ENCODE measurements at places on chromosomes 3 and 15. TPM values are rescaled to one million over a fixed set of nuclear protein-coding genes. Genes with fewer than 3 reads are reported as not detected.

DNA sequence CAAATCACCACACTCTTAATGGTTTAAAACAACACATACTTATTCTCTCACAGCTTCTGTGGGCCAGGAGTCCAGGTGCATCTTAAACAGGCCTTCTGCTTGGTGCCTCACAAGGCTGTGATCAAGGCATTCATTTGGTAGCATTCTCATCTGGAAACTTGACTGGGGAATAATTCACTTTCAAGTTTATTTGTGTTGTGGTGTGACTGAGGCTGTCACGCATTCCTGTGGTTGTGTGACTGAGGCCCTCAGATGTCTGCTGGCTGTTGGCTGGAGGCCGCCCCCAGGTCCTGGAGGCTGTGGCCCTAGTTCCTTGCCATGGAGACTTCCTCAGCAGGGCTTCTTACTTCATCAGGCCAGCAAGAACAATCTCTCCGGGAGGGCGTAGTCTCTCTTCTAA, 16.9 kb upstream of the FAM3D start:
- H3K27ac ChIP-seq, result no peak overlapping the region
- no peaks in the 10 kb centered on the region for H3K27me3 ChIP-seq
- peak; percentile 23 for DNase-seq

DNA sequence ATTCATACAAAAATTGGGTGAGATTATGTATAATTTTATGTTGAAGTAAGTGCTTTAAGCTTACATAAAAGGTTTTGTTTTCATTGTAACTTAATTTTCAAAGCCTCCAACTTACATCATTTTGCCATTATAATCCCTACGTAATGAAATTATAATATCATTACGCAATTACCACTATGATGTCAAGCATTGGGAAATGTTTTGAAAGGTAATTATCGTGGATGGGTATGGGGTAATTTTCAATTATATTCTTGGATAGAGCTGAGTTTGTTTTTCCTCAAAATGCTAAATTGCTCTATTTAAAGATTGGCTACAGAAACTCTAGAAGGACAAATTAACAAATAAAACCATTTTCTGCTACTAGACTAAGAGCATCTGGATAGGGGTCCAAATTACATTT, 80.2 kb upstream of the FAM3D start:
- H3K27me3 ChIP-seq, result no peaks in the 10 kb centered on the region
- no peak for DNase-seq
- H3K4me1 ChIP-seq, result no peaks in the 10 kb centered on the region
- H3K36me3 ChIP-seq, result no peaks in the 10 kb centered on the region
- H3K27ac ChIP-seq, result no peak overlapping the region

DNA sequence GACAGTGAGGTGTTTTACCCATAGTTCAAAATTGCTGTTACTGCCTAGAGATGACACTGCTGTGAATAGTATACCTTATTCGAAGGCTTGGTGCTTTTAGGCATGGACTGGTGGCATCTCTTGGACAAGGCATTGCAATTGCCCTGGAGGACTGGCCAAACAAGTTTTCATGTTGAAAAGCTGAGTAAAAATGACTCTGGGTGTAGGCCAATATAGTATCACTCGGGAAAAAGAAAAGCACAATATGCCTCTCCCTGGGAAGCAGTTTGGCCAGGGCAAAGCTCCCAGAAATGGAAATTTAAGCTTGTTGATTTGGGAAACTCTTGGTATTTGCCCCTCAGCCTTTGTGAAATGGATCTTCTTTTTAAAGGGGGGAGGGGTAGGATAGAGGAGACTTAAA, 54.8 kb downstream of the ZNF609 start:
- H3K4me1 ChIP-seq, result 0 out of 2 replicates have a peak, but pooled peaks cover 7% of the 10 kb centered on the region
- H3K4me3 ChIP-seq, result no peak overlapping the region
- H3K27me3 ChIP-seq, result no peaks in the 10 kb centered on the region
- H3K36me3 ChIP-seq, result no peaks in the 10 kb centered on the region
- H3K27ac ChIP-seq, result no peak overlapping the region

GRCh38 chr3:39191773-39192172, 622 bp downstream of the XIRP1 start:
- H3K4me1 ChIP-seq, result no peaks in the 10 kb centered on the region
- no peak for DNase-seq
- no peaks in the 10 kb centered on the region for H3K36me3 ChIP-seq
- no peaks in the 10 kb centered on the region for H3K27me3 ChIP-seq
- H3K27ac ChIP-seq, result no peak overlapping the region

DNA sequence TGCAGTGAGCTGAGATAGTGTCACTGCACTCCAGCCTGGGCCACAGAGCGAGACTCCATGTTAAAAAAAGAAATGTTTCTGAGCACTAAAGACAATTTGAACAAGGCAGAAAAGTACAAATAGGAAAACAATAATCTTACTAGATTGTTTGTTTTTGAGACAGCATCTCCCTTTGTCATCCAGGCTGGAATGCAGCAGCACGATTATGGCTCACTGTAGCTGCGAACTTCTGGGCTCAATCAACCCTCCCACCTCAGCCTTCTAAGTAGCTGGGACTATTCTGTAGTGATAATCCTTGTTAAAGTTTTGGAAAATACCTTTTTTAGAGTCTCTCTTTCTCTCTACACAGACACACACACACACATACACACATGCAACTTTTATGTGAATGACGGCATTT, 107.1 kb downstream of the LPP start:
- no peaks in the 10 kb centered on the region for H3K36me3 ChIP-seq
- peaks cover 71% of the 10 kb centered on the region for H3K4me1 ChIP-seq
- H3K27ac ChIP-seq, result peak overlapping the region; percentile 66
- peak; percentile 51 for DNase-seq
- H3K27me3 ChIP-seq, result no peaks in the 10 kb centered on the region

DNA sequence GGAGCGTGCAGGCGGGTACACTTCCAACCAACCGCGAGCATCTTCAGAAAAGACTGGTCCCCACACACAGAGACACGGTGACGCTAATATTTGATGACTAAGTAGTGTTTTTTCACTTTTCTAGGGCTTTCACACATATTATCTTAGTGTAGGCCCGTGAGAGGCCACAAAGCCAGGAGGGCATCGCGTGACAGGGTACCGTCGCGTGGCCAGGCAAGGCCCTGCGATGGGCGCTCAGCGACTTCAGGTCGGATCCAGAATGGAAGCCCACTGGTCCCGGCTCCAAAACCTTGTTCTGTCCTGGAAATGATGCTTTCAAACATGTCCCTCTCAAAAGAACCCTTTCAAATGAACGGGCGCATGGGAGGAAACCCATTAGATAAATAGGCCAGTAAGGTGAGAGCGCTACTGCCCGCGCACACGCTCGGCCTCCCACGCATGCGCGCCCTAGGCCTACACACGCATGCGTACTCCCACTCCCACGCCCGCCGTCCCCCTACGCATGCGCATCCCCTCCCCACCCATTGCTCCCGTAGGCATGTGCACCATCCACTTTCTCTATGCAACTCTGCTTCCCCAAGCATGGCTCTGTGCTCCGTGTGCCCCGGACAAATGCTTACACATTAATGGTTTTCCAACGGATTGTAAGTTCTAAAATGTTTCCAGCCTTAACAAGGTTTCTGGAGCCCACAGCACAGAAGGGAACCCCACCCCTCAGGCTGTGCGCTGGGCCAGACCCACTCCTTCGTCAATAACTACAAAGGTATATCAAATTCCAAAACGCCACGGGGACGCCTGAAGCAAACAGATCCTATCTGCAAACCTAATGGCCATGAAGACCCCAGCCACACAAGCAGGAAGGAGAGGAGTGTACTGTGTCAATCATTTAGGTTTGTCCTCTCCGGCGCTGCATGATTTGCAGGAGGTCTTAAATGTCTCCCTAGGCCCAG, 72.1 kb downstream of the OCA2 start:
- DNase-seq, result no peak
- no peaks in the 10 kb centered on the region for H3K27me3 ChIP-seq
- H3K4me3 ChIP-seq, result no peak overlapping the region

GRCh38 chr3:88988906-88989305, 118.5 kb upstream of the EPHA3 start:
- no peak overlapping the region for H3K4me3 ChIP-seq
- peak; percentile 37 for DNase-seq
- H3K36me3 ChIP-seq, result no peaks in the 10 kb centered on the region
- peaks cover 8% of the 10 kb centered on the region for H3K27me3 ChIP-seq
- H3K4me1 ChIP-seq, result no peaks in the 10 kb centered on the region

- H3K4me1 ChIP-seq, result no peaks in the 10 kb centered on the region
- no peaks in the 10 kb centered on the region for H3K36me3 ChIP-seq
- no peak overlapping the region for H3K4me3 ChIP-seq
- no peaks in the 10 kb centered on the region for H3K27me3 ChIP-seq
- no peak for DNase-seq
These were observed 55.3 kb upstream of the P2RY1 start for GRCh38 chr3:152779653-152780052.

DNA sequence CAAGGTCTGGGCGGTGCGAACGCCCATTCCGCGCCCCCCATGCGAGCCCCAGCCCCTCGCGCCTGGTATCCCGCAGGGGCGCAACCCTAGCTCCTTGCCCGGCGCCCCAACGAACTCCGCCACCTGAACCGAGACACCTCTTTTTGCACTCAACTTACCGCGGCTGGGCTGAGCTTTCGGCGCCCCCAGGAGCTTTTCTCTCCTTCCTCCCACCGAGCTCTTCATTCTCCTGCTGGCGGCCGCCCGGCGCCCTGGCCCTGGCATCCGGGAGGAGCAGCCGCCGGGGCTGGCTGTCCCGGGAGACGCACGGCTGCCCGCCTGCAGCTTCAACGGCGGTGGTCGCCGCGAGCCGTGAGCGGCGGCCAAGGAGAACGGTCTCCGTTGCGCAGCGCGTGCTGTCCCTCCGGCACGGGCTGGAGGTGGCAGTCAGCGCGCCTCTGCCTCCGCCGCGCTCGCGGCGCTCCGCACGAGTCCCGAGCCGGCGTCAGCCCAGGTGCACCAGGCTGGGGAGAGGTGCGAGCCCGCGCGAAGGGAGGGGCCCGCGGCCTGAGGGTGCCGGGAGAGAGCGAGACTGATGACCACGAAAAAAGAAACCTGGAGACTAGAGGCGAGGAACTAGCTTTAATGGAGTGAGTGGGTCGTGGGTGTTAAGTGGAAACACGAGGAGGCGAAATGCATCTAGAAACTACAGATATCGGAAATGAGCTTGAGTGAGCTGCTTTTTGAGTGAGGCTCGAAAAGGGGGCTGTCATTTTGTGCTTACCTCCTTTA, 621.5 kb upstream of the ZNF385D start:
- DNase-seq, result no peak
- H3K36me3 ChIP-seq, result no peaks in the 10 kb centered on the region
- no peak overlapping the region for H3K4me3 ChIP-seq
- H3K27me3 ChIP-seq, result no peaks in the 10 kb centered on the region

The CRABP1 gene
- total RNA-seq, result not detected

The KNG1 gene
- not detected for total RNA-seq

The DUOXA2 gene
- not detected for total RNA-seq

The TMCO5A gene
- not detected for total RNA-seq

The MUSTN1 gene
- 0.66 TPM for total RNA-seq

All from PC-3 (cell line).